Pancreas (tissue), 10 donors: ENCODE measurements at places on chromosomes 4 and X. TPM values are rescaled to one million over a fixed set of nuclear protein-coding genes. Genes with fewer than 3 reads are reported as not detected.

DNA sequence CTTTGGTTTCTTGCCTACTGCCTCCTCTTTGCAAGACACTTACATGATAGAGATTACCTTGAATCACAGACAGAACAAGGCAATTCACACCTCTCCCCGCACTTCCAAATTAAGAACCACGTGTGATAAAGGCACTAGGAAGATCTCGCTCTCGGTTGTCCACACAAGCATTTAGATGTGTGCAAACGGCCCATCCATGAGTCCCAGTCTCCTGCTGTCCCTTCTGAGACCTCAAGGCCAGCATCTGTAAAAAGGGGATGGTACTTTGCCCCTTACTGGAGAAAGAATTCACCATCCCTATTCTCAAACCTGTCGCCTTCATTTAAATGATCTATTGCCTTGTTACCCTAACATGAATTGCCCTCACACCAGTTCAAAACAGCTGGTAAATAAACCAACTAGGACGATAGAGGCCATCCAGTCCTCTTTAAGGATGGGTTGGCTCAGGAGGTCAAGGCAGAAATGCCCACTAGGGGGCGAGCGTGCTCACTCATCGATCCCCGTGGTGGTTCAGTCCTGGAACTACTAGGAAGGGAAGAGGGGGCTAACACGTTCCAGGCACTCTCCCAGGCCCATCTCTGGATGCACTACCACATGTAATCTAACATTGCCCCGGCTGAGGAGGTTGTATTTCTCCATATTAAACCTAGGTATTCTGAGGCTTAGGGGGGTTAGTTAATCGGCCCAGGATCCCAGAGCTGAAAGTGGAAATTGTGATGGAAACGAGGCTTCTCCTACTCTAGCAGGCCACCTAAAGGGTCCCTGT, 95.8 kb downstream of the DHX15 start:
- H3K4me3 ChIP-seq, result no peak overlapping the region
- H3K4me1 ChIP-seq, result no peaks in the 10 kb centered on the region
- no peaks in the 10 kb centered on the region for H3K27me3 ChIP-seq
- peak; percentile 79 for DNase-seq
- H3K36me3 ChIP-seq, result no peaks in the 10 kb centered on the region

DNA sequence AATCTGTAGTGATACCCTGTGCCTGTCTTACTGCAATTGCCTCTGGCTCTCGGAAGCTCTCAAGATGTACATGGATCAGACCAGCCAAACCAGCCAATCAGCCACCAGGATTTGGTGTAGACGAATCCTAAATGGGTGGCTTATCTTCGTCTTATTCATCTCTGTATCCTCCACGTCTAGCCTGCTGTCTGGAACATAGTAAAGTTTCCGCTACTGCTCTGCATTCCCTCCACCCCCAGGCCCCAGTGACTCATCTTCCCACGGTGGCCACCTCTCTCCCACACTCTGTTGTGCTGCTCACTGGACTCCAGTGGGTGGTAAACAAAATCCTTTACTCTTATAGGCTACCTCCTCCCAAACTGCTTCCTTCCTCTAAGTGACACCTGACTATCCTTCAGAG, 37.8 kb downstream of the SEPTIN6 start:
- no peaks in the 10 kb centered on the region for H3K36me3 ChIP-seq
- H3K4me1 ChIP-seq, result peaks cover 4% of the 10 kb centered on the region
- no peak overlapping the region for H3K27ac ChIP-seq

GRCh38 chrX:11557120-11557519, 108.6 kb downstream of the ARHGAP6 start:
- H3K36me3 ChIP-seq, result no peaks in the 10 kb centered on the region
- H3K4me1 ChIP-seq, result no peaks in the 10 kb centered on the region
- H3K27ac ChIP-seq, result no peak overlapping the region
- no peak overlapping the region for H3K4me3 ChIP-seq
- no peaks in the 10 kb centered on the region for H3K27me3 ChIP-seq

RGN gene
- 30.1 TPM for total RNA-seq

GRCh38 chrX:46461660-46462191, 83.5 kb downstream of the ZNF674 start:
- no peaks in the 10 kb centered on the region for H3K4me1 ChIP-seq
- H3K4me3 ChIP-seq, result no peak overlapping the region
- H3K27ac ChIP-seq, result no peak overlapping the region

AMER1 gene
- total RNA-seq, result 4.3 TPM

GRCh38 chr4:78784236-78784865, 8.2 kb downstream of the BMP2K start:
- no peak overlapping the region for H3K27ac ChIP-seq
- no peaks in the 10 kb centered on the region for H3K36me3 ChIP-seq
- no peaks in the 10 kb centered on the region for H3K27me3 ChIP-seq
- no peak for DNase-seq
- no peaks in the 10 kb centered on the region for H3K4me1 ChIP-seq
